Placental epithelial cell (primary cell): ENCODE measurements at places on chromosomes 4 and X. TPM values are rescaled to one million over a fixed set of nuclear protein-coding genes. Genes with fewer than 3 reads are reported as not detected.

The ZNF711 gene
- total RNA-seq = 4.8 and 7.9 TPM in 2 replicates

The TRIM60 gene
- total RNA-seq = not detected in 2 replicates

The ABCD1 gene
- total RNA-seq = 11.0 and 12.4 TPM in 2 replicates

The IQCM gene
- total RNA-seq = not detected in 2 replicates

The GYG2 gene
- 0.76 and 2.0 TPM in 2 replicates for total RNA-seq

The CT45A6 gene
- not detected in 2 replicates for total RNA-seq

The LNX1 gene
- total RNA-seq = under 0.01 and 0.22 TPM in 2 replicates

The CLNK gene
- total RNA-seq = not detected in 2 replicates

The NAP1L2 gene
- under 0.01 TPM in 1 of 2 replicates, not detected in the other for total RNA-seq

The MTMR8 gene
- total RNA-seq = 0.76 and 0.79 TPM in 2 replicates

The CTAG2 gene
- 0.39 TPM in 1 of 2 replicates, not detected in the other for total RNA-seq

The RNF128 gene
- under 0.01 and 0.22 TPM in 2 replicates for total RNA-seq

The MAOB gene
- total RNA-seq = not detected in 2 replicates

The NKRF gene
- 2.8 and 3.5 TPM in 2 replicates for total RNA-seq
